ENCODE measurements at places on chromosomes 1 and 21.

- DNase-seq: no peak
These were observed 32.9 kb downstream of the KCNN3 start for GRCh38 chr1:154837034-154837671.

DNA sequence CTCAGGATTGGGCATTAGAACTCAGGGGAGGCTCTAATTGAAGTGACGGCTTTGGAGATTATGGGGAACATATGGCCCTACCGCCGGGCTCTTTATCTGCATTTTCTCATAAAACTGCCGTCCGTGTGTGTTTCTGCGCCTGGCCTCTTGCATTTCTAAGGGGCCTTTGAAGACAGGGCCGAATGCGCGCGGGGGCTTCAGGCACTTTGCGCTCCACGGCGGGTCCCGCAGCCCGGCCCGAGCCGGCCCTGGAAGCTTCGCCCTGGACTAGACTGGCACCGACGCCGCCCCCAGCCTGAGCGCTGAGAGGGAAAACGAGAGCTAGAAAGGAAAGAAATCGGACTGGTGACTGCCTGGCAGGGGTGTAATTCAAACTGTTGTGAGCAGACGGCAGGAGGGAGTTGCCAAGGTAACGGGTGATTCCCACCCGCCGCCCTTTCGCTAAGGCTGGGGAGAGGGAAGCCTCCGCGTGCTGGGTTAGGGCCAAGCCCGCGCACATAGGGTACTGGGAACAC lies 120.7 kb downstream of the LMX1A start:
- no peak for DNase-seq

- no peak for DNase-seq
These were observed at the start of gene ANGPTL3 for GRCh38 chr1:62597281-62597680. Gene ANGPTL3, plus strand, starts transcription at chr1:62597520. Its CDS starts 47 bp downstream, at chr1:62597567.

DNA sequence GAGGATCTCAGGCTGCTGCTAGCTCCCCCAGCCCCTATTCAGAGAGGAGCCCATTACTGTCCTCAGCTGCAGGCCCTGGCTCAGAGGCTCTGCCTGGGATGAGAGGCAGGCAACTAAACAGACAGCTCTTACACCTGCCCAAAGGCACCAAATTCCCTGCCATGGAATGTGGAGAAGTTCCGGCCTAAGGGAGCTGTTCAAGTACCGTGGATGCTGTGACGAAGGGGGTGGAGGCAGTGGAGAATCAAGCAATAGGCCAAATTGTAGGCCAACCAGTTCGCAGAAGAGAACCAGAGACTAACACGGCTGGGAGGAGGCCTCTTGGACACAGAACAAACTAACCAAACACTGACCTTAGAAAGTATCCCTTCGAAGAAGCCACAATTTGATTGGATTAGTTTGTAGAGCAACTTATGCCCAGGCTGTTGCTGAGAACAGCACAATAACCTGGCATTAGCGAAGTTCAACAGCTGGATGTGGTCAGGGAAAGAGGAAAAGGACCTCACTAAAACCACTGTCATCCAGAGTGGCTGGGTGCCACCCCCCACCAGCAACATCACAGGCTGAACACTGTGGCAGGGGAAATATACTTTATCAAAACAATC lies 3.6 kb downstream of the C1orf174 start:
- DNase-seq: no peak

- DNase-seq: no peak
These were observed 68.5 kb downstream of the ATP2B4 start for GRCh38 chr1:203695116-203695515.

GRCh38 chr1:69455718-69456117 lies 112.0 kb upstream of the LRRC7 start:
- DNase-seq: no peak

DNA sequence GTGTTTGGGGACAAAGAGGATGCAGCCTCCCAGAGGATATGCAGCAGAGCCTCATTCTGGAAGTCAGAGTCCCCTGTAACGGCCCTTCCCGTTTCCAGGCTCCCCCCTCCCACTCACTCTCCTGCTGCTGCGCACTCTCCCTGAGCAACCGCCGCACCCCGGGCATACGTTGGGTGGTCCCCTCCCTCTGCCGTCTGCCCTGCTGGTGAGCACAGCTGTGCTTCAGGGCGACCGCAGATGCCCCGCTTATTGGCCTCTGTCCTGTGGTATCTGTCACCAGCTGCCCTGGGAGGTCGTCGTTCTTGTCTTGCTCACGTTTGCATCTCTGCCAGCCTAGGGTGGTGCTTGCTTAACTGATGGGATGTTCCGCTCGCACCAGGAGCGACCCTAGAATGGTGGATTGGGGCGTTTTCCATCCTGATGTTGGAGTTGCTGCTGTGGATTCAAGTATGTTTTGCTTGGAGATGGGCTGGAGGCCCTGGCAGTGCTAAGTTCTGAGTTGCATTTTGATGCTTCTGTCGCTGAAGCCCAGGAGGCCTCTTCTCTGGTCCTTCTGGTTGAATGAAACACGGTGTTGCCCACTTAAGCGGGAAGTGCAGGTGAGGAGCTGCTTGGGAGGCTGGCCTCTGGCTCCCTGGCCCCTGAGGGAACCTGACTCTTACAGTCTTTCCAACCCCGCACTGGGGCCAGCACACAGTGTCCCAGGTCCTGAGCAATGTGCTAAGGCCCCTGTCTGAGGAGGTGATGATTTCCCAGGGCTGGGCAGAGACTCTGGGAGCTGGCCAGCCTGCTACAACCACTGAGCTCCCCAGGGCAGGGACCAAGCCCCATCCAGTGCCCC lies 3.2 kb downstream of the TMEM201 start:
- no peak for DNase-seq

GRCh38 chr21:33968080-33968994 lies 52.7 kb upstream of the ATP5PO start:
- no peak for DNase-seq

GRCh38 chr1:166859597-166859996 lies 16.5 kb downstream of the TADA1 start:
- no peak for DNase-seq

GRCh38 chr1:214842856-214843255 lies 239.7 kb upstream of the KCNK2 start:
- DNase-seq: no peak

DNA sequence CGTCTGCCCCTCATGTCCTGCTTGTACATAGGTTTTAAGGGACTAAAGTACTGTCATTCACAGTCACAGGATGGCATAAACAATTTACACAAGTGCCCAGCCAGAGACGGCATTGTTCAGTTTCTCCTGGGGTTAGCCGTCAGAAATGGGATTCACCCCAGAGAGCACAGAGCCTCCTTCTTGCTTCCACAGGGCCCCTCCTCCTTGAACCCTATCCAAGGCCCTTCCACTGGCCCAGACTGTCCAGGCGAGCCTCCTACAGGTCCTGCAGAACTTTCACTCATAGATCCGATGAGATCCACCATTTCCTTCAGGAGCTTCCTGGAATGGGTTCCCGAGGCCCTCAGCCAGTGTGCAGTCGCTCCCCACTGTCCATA lies 10.0 kb downstream of the AVPR1B start:
- DNase-seq: no peak

- no peak for DNase-seq
These were observed 214.5 kb downstream of the KCNT2 start for GRCh38 chr1:196393742-196394141.

GRCh38 chr1:2393471-2393877 lies 1.8 kb downstream of the RER1 start:
- no peak for DNase-seq

- no peak for DNase-seq
These were observed 1242.4 kb upstream of the ADGRL4 start for GRCh38 chr1:80248886-80249285.

DNA sequence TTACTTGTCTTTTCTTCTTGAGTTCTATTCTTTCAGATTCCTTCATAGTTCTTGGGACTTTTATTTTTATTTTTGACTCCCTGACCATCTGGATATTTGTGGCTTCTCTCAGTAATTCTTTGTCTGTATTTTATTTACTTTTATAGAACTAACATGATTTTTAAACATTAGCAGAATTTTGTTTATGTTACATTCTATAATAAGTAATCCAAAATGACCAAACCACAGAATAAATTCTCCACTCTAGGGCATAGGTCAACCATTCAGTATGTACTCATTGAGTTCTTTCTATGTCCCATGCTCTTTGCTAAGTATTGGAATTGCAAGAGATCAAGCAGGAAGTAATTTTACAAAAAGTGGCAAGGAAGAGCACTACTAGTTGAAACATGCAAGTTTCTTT lies 969.0 kb downstream of the TTLL7 start:
- no peak for DNase-seq

DNA sequence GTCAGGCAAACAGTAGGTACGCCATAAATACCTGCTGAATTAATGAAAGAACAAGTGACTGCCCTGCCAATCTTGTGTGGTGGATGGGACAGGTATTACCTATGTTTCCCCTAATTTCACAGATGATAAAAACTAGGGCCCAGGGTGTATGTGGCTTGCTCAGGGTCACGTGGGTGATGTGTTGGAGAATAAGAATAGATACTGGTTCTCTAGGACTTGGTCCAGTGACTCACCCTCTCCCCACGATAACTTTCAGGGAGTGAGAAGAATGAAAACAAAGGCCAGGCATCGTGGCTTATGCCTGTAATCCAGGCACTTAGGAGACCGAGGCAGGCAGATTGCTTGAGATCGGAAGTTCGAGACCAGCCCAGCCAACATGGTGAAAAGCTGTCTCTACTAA lies 26.7 kb downstream of the SLC26A9 start:
- DNase-seq: no peak

DNA sequence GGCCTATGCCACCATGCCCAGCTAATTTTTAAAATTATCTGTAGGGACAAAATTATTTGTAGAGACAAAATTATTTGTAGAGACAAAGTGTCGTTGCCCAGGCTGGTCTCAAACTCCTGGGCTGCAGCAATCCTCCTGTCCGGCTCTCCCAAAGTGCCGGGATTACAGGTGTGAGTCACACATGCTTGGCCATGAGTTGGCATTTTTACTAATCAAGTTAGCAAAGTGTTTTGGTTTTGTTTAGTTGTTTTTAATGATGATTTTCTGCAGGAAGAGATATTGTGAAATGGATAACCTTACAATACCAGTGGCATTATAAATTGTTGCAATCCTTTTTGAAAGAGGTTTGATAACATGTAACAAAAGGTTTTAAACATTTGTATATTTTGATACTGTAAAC lies 65.3 kb upstream of the MAGI3 start:
- no peak for DNase-seq

DNA sequence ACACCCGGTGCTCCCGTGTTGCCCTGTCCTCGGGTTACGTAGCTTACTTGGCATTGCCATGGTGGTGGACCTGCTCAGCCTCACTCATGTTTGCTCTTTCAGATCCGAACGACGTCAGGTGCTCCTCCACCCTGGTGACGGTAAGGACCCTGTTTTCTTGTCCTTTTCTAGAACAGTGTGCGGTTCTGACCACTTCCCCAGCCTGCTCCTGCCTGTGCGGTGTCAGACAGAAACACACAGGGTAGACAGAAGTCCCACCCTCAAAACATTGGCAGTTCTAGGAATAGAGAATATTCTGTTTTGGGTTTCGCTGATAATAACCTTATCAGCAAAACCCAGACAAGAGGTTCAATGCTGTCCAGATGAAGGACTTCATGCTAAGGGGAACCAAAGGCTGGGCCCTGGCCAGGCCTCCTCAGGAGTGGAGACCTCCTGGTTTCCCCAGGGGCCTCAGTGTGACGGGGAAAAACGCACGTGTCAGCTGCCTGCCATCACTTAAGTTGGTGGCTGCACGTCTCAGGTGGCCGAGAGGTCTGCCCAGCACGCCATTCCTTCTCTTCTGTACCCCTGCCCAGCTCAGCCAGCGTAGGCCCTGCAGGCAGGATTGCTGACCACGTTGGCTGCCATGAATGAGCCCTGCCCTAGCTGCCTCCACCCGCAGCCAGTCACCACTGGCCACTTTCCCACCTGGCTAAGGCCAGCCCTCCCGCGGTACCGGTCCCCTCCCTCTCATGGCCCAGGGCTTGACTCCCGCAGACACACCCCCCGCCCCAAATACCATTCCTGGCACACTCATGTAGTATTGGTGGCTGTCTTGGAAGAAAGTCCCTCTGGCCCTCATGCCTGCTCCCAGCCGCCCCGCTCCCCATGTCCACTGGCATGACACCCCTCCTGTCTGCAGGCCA lies 33.6 kb downstream of the SLC37A1 start:
- DNase-seq: no peak

- no peak for DNase-seq
These were observed 82.8 kb downstream of the TGFBR3 start for GRCh38 chr1:91803123-91803522.

DNA sequence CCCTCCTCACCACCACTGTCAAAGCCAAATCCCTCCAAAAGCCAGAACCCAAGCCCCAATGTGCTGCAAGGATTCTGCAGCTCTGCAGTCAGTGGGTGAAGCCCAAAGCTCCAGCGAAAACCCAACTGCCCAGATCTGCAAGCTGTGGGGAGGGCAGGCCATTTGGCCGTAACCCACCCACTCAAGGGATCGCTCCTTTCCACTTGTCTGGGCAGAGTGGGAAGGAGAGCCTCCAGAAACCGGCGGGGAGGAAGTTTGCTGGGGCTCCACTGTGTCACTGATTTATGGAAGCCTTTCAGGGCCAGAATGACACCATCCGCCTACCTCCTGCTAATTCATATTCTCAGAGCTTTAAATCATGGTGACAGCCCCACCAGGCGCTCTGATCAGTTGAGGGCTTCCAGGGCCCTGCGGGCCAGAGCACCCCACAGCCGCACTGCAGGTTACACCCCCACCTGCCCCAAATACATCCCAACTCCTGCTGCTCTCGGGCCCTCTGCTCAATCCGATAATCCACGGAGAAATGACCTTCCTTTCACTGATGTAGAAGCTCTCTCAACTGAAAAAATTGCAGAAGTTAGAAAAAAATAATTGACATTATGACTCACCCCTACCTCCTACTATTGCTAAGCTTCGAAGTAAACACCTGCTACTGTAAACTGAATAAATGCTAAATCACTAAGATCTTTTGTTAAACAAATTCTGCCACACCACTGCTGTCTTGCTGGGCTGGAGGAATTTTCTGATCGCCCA lies 40.6 kb upstream of the RAB4A start:
- no peak for DNase-seq

- DNase-seq: no peak
These were observed 100.0 kb upstream of the EDEM3 start for GRCh38 chr1:184854496-184855140.

DNA sequence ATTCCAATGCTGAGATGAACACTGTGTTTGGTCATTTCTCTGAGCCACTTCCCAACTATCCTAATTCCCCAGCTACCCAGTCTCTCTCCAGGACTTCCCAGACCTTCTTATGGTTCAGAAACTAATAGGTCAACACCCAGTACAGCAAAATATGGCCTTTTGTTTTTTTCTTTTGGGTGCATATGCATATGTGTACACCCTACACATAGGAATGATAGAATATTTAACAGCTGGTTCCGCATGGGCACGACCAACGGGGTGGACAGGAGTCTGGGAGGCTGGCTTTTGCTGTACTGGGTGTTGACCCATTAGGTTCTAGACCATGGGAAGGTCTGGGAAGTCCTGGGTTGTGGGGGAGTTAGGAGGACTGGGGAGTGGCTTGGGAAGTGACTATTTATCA lies 143.9 kb downstream of the MRPS6 start:
- no peak for DNase-seq

GRCh38 chr1:230189341-230189740 lies 122.3 kb downstream of the GALNT2 start:
- no peak for DNase-seq

All from caudate nucleus (tissue), 63 donors.